ENCODE measurements at places on chromosomes 12 and 14. TPM values are rescaled to one million over a fixed set of nuclear protein-coding genes. Genes with fewer than 3 reads are reported as not detected.

GRCh38 chr12:32877601-32878459 lies 18.7 kb downstream of the PKP2 start:
- H3K27me3 ChIP-seq, result no peaks in the 10 kb centered on the region
- DNase-seq, result no peak
- H3K27ac ChIP-seq, result no peak overlapping the region
- H3K36me3 ChIP-seq, result no peaks in the 10 kb centered on the region

GRCh38 chr14:22978487-22978837 lies 3.9 kb downstream of the AJUBA start:
- H3K4me3 ChIP-seq, result no peak overlapping the region
- H3K36me3 ChIP-seq, result no peaks in the 10 kb centered on the region
- DNase-seq, result no peak
- H3K27ac ChIP-seq, result no peak overlapping the region
- peaks cover 7% of the 10 kb centered on the region for H3K4me1 ChIP-seq
- peaks cover 23% of the 10 kb centered on the region for H3K27me3 ChIP-seq

The PLBD1 gene
- 1.1 TPM for total RNA-seq

DNA sequence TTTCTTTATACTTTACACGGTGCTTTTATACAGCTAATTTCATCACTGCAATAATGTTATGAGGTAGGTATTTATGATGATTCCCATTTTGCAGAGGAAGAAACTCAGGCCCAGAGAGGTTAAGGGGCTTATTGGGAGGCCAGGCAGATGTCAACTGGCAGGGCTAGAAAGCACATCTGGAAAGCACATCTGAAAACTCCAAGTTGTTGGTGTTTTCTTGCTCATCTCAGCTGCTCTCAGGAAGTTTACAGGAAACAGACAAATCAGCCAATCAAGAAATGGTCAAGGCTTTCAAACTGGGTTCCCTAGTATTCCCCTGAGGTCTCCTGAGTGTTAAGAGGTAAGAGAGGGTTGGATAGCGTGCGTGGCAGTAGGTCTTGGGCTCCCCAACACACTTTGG lies 124.1 kb upstream of the MED13L start:
- H3K36me3 ChIP-seq, result no peaks in the 10 kb centered on the region
- DNase-seq, result no peak
- H3K27me3 ChIP-seq, result peaks cover 3% of the 10 kb centered on the region
- H3K27ac ChIP-seq, result no peak overlapping the region
- no peak overlapping the region for H3K4me3 ChIP-seq

- H3K27ac ChIP-seq, result no peak overlapping the region
- H3K36me3 ChIP-seq, result no peaks in the 10 kb centered on the region
- H3K4me3 ChIP-seq, result no peak overlapping the region
- peaks cover 4% of the 10 kb centered on the region for H3K4me1 ChIP-seq
- no peak for DNase-seq
- peaks cover 2% of the 10 kb centered on the region for H3K27me3 ChIP-seq
Measured at GRCh38 chr14:33449703-33450395, 501.0 kb downstream of the EGLN3 start.

GRCh38 chr12:32761716-32762115 lies 6.0 kb upstream of the YARS2 start:
- no peaks in the 10 kb centered on the region for H3K4me1 ChIP-seq
- no peak overlapping the region for H3K4me3 ChIP-seq
- no peaks in the 10 kb centered on the region for H3K36me3 ChIP-seq
- DNase-seq, result no peak
- H3K27ac ChIP-seq, result no peak overlapping the region

- DNase-seq, result no peak
- no peaks in the 10 kb centered on the region for H3K36me3 ChIP-seq
- H3K27ac ChIP-seq, result no peak overlapping the region
- peaks cover 2% of the 10 kb centered on the region for H3K27me3 ChIP-seq
Measured at GRCh38 chr12:74586251-74586650, 48.6 kb downstream of the ATXN7L3B start.

DNA sequence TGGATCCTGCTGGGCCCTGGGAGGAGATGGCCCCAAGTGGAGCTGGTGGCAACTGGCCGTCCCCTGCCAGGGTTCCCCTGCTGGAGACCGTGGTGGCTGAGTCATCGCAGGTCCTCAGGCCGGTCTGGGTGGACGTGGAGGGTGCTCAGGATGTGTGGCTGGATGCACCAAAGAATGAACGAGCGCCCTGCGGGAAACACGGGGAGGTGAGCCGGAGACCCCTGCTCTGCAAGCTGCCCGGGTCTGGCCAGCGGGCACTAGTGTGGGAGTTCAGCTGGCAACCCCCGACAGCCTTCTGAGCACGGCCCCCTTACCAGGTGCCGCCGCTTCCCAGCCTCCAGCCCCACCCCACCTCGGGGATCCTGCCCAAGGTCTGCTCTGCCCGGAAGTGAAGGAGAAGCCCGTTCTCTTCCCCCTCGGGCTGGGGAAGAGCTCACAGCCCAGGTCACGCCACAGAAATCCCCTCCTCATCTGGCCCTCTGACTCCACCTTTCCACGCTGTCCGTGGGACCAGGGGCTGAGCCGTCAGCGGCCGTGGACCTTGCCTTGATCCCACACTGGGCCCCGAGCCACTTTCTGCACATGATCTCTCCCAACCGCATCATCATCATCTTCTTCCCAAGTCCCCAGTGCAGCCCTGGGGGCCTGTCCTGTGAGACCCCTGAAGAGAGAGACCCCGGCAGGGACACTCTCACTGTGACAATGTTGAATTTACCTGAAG lies 165.5 kb downstream of the KIF26A start:
- no peaks in the 10 kb centered on the region for H3K27me3 ChIP-seq
- no peaks in the 10 kb centered on the region for H3K4me1 ChIP-seq
- H3K4me3 ChIP-seq, result no peak overlapping the region
- no peak for DNase-seq
- H3K27ac ChIP-seq, result no peak overlapping the region

- H3K4me1 ChIP-seq, result peaks cover 13% of the 10 kb centered on the region
- H3K4me3 ChIP-seq, result no peak overlapping the region
- H3K36me3 ChIP-seq, result peaks cover 2% of the 10 kb centered on the region
- H3K27me3 ChIP-seq, result no peaks in the 10 kb centered on the region
- H3K27ac ChIP-seq, result no peak overlapping the region
Measured at GRCh38 chr12:25276199-25276937, 25.6 kb upstream of the KRAS start.

DNA sequence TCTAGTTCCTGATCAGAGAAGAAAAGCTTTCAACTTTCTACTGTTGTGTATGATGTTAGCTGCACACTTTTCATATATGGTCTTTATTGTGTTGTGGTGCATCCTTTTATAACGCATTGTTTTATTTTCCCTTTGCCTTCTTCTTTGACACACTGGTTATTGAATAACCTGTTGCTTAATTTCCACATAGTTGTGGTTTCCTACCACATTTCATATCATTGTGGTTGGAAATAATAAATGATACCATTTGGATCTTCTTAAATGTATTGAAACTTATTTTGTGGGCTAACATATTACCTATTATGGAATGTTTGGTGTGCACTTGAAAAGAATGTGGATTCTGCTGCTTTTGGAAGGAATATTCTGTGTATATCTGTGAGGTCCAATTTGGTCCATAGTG lies 64.9 kb downstream of the GPHN start:
- no peaks in the 10 kb centered on the region for H3K4me1 ChIP-seq
- no peaks in the 10 kb centered on the region for H3K27me3 ChIP-seq
- DNase-seq, result no peak
- H3K36me3 ChIP-seq, result peaks cover 24% of the 10 kb centered on the region

The CSRP2 gene
- total RNA-seq, result not detected

The VASH1 gene
- total RNA-seq, result 9.0 TPM

- no peak for DNase-seq
- H3K27me3 ChIP-seq, result peaks cover 2% of the 10 kb centered on the region
- no peaks in the 10 kb centered on the region for H3K4me1 ChIP-seq
- H3K36me3 ChIP-seq, result no peaks in the 10 kb centered on the region
- H3K27ac ChIP-seq, result no peak overlapping the region
- no peak overlapping the region for H3K4me3 ChIP-seq
Measured at GRCh38 chr12:32921397-32921796, 24.8 kb upstream of the PKP2 start.

DNA sequence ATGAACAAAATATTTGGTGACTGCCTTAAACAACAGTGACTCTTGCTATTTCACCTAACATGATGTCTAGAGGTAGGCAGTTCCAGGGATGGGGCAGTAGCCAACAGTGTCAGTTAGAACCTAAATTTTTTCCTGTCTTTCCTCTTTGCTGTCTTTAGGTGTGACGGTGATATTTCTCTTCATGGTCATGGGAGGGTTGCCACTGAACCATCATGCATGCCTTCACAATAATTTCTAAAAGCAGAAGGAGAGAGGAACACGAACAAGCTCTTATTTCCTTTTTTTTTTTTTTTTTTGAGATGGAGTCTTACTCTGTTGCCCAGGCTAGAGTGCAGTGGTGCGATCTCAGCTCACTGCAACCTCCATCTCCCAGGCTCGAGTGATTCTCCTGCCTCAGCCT lies 2.4 kb downstream of the CCDC63 start:
- H3K27ac ChIP-seq, result no peak overlapping the region
- DNase-seq, result no peak
- no peak overlapping the region for H3K4me3 ChIP-seq
- no peaks in the 10 kb centered on the region for H3K36me3 ChIP-seq
- peaks cover 5% of the 10 kb centered on the region for H3K4me1 ChIP-seq

GRCh38 chr12:95412482-95413311 lies 61.3 kb upstream of the METAP2 start:
- DNase-seq, result no peak
- peaks cover 9% of the 10 kb centered on the region for H3K27me3 ChIP-seq
- H3K27ac ChIP-seq, result no peak overlapping the region

DNA sequence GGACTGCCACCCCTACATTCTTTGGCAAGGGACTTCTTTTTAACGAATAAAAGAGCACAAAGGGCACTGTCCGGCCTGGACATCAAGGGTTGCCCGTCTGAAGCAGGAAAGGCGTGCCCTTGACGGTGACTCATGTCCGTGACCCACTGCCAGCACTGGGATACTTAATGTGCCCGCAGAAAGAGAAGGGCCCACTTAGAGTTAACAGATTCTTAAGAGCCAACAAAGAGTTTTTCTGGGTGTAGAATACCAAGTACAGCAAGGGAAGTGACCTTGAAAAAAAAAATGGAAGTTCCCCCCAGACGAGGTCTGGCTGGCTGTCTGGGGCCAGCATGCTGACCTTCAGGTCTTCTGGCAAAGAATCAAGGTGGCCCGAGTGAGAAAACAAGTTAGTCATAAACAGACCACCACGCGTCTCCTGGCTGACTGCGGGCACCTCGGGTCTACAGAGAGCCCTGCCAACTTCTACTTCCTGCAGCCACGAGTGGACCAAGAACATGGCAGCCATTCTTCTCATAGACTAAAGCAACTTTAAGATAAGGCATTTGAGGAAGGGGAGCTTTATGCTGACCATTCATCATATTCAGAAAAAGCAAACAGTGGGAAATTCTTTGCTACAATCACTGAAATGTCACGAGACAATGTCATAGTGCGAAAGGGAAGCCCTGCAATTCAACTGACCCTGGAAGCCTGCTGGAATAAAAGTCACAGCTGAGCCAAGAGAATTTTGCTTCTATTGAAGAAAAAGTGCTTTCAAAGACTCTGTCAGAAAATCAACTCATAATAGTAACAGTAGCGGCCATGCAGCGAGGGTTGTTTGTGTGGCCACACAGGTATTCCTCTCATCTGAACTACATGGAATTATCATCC lies 10.5 kb upstream of the SELPLG start:
- no peaks in the 10 kb centered on the region for H3K27me3 ChIP-seq
- no peak overlapping the region for H3K4me3 ChIP-seq
- no peak overlapping the region for H3K27ac ChIP-seq
- peaks cover 23% of the 10 kb centered on the region for H3K4me1 ChIP-seq

The TMPRSS12 gene
- not detected for total RNA-seq

DNA sequence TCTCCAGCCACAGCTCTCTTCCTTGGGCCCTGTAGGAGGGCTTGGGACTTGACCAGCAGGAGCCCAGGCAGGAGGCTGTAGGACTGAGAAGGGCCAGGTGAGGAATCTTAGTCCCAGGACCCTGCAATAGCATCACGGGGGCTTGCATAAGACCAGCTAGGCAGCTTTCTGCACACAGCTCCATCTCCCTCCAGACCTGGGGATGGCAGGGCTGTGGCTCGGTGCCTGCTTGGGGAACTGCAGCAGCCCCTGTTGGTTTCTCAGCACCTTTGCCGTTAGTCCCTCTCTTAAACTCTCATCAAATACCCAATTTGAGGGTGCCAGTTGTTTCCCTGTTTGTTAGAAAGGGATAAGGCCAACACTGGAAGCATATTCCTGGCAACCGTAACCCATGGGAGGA lies 14.3 kb downstream of the DIO3 start:
- no peak overlapping the region for H3K27ac ChIP-seq
- DNase-seq, result no peak
- no peaks in the 10 kb centered on the region for H3K36me3 ChIP-seq
- H3K27me3 ChIP-seq, result peaks cover 7% of the 10 kb centered on the region

The EPYC gene
- total RNA-seq, result not detected

DNA sequence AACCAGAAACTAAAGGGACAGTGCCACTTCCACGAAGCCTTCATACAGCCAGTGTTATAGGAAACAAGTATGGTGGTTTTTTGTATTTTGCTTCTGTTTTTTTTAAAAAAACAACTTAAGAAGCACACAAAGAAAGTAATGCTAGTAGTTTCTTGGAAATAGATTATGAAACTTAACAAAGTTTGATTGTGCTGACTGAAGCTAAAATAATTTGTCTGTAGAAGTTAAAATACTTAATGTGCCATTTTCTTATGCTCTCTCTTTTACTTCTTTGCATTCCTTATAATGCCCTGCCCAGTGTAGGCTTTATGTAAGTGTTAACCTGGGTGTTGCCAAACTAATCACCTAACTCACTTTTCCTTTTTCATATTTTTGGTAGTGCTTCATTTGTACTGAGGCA lies 16.4 kb downstream of the HCFC2 start:
- no peaks in the 10 kb centered on the region for H3K27me3 ChIP-seq
- no peak for DNase-seq
- H3K27ac ChIP-seq, result no peak overlapping the region
- no peak overlapping the region for H3K4me3 ChIP-seq

DNA sequence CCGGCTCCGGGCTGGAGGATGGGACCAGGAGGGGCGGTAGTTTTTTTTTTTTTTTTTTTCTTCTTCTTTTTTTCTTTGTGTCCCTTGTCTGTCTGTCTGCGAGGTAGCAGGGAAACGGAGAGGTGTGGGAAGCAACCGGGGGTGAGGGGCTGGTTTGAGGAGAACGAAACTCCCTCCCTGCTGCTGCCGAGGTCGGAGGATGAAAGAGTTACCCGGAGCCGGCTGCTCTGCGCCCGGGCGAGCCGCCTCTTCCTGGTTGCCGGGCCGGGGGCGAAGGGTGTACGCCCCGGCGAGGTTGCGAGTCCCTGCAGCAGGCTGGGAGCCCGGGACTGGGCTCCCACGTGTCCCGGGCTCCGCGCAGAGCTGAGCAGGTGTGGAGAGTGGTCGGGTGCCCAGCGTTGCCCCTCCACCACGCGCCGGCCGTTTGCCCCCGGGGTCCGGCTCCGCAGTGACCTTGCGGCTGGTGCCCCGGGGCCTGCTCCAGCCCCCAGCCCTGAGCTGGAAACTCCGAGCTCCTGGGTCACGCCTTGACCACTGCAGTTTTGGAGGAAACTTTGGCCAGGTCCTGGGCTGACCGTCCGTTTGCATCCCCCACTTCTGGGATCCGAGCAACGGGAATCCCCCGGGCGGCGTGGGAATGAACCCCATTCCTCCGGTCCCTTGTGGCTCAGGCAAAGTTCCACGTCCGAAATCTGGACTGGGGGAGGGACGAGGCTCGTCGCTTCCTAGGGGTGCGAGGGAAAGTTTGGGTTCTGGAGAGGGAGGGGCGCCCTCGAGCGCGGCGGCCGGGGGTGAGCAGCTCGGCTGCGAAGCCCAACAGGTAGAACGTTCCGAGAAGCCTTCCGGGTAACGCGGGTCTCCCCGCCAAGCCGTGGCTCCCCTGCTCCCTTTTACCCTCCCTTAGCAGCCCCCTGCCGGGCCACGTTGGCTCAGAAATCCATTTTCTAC lies 1.3 kb downstream of the CHST11 start:
- H3K4me3 ChIP-seq, result peak overlapping the region; percentile 99
- DNase-seq, result peak; percentile 70
- H3K27me3 ChIP-seq, result no peaks in the 10 kb centered on the region
- peaks cover 8% of the 10 kb centered on the region for H3K36me3 ChIP-seq
- peaks cover 41% of the 10 kb centered on the region for H3K4me1 ChIP-seq
